ENCODE measurements at places on chromosomes 2 and 18. TPM values are rescaled to one million over a fixed set of nuclear protein-coding genes. Genes with fewer than 3 reads are reported as not detected.

RNF144A gene
- 73.9 TPM for total RNA-seq

CHAC2 gene
- 9.4 TPM for total RNA-seq

CAPN14 gene
- 0.65 TPM for total RNA-seq

PFN4 gene
- total RNA-seq, result 0.72 TPM

KCNS3 gene
- total RNA-seq, result not detected

DNA sequence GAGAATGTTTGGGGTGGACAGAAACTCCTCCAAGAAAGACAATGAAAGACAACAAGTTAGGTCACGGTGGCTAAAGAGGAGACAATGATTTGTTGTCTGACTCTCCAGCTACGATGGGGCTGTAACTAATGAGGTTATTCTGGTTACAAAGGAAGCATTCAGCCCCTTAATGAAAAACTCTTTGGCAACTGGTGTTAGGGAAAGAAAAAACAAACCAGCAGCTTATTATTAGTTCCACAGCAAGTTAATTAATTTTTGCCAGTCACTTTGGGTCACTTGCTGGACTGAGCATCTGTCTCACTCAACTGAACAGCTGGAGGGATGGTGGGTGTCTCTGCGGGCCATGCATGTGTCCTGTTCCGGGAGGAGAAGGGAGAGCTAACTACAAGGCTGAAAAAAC, 263.7 kb downstream of the ALK start:
- DNase-seq, result no peak

GRCh38 chr18:39184176-39184575, 1618.6 kb upstream of the CELF4 start:
- no peak for DNase-seq

- DNase-seq, result no peak
These were observed 449.0 kb upstream of the ID2 start for GRCh38 chr2:8232871-8233270.

DNA sequence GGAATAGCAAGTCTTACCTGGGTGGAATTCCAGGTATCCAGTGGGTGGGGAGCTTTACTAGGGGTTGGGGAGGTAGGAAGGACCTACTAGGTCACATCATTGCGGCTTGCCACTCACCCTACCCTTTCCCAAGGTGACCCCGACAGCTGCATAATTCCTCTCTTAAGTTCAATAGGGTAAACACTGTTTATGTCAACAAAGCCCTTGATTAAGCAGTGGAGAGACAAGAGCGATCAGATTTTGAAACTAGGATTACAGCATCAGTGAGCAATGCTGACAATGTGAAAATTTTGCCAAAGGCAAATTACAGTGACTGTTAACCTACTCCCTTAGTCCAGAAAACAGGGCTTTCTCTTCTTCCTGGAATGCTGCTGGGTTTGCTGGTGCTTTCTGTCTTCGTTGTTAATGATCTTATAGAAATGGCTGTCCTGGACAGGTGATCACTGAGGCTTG, 14.5 kb downstream of the SLC19A3 start:
- no peak for DNase-seq

DNA sequence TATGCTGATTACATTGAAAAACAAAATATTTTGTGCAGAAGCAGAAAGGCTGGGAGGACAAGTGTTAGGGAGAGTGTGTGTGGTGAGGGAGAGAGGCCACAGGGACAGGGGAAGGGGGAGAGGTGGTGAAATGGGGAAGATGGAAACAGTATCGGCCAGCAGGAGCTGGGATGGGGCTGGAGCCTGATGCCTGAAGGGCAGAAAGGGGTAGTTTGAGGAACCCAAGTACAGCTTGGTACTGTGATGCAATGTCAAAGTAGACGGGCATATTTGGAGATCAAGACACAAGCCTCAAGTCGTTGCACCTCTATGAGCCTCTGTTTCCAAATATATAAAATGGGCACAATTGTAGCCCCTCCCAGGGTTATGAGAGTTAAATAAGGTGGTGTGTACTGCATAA, 152.1 kb downstream of the LPIN1 start:
- no peak for DNase-seq

DNA sequence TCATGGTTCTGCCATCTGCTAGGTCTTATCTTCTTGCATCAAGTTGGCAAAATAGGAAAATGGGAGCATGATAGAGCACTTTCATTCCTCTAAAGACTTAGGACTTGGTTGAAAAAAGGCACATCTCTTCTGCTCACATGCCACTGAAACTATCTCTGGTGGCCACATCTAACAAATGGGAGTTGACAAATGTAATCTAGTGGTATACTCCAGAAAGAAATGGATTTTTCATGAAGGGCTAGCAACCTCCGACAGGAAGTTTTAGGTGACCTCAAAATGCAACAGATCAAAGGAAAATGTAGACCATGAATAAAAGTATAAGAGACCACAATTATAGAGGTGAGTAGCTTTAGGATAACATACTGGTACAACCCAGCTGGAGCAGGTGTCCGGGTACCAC, 224.1 kb downstream of the SETBP1 start:
- no peak for DNase-seq

DNA sequence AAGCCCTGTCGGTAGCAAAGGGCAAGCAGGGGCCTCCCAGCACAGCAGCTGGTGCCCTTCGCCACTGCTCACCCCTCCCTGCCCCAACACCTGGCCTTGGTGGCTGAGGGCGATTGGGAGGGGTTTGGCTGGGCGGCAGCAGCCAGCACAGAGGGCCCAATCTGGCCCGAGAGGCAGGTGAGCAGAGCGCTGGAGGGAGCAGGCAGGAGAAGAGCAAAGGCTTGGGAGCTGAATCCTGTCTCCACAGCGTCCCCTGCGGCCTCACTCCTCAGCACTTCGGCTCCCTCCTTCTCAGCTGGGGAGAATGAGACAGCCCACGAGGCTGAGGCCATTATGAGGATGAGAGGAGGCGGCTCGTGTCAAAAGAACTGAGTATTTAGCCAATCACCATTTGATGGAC, 74.9 kb upstream of the TAF1B start:
- no peak for DNase-seq

GRCh38 chr2:58227171-58227917, 13.8 kb downstream of the FANCL start:
- DNase-seq, result no peak
